ENCODE measurements at places on chromosomes 4 and X.

GRCh38 chrX:148552775-148553174, 52.4 kb downstream of the AFF2 start:
- DNase-seq, result no peak

DNA sequence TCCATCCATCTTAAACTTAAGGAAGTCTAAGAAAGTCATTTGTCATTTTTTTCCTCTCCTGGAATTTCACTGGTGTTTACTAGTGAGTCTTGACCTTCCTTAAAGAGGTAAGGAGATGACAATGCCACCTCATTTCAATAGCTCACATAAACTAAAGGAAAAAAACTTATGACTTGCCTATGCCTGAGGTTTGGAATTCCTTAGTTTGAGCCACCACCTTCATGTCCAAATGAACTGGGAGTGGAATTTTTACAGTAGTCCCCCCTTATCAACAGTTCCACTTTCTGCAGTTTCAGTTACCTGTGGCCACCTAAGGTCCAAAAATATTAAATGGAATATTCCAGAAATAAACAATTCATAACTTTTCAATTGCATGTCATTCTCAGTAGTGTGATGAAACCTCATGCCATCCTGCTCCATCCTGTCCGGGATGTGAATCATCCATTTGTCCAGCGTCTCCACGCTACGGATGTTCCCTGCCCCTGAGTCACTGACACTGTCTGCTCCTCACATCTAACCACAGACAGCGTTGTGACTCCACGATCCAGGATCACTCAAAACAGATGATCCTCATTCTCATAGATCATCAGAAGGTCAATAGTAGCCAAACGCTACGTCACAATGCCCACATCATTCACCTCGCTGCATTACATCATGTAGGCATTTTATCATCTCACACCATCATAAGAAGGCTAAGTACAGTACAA, 177.4 kb downstream of the SH3KBP1 start:
- DNase-seq, result no peak

- DNase-seq, result no peak
Measured at GRCh38 chr4:6586715-6587325, 11.8 kb downstream of the MAN2B2 start.

DNA sequence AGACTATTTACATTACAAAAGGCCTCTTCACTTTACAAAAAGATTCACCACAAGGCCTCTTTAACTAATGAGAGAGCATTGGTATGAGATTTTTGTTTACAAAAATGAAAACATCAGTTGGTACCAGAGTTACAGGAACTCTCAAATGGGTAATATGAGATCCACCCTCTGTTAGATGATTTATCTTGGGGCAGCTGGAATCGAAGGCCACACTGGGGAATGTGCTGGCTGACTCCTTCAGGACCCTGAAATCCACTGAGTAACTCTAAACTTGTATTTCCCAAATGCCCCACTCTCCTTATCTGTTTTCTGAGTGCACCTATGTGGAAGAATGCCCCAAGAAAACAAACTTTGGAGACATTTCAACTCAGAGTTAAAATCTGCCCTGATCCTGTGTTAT, 232.9 kb upstream of the F9 start:
- no peak for DNase-seq

GRCh38 chr4:101244349-101244748, 103.0 kb downstream of the PPP3CA start:
- DNase-seq, result no peak

DNA sequence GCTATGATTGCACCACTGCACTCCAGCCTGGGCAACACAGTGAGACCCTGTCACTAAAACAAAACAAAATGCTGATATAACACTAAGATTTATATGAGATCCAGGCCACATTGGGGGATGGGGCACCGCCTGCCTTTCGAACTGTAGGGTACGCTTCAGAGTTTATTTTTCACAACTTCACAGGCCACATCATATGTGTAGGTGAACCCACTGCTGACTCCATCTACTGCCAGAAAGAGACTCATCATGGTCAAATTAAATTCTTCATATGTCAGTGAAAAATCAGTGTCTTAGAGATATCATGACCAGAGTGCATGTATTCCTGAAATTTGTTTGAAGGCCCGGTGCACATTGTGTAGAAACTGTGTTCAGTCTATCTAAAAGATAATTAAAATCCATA, 121.8 kb downstream of the GPR143 start:
- DNase-seq, result no peak

Data from right lung (tissue), 10 donors.